ENCODE measurements at places on chromosomes 5 and 9.

DNA sequence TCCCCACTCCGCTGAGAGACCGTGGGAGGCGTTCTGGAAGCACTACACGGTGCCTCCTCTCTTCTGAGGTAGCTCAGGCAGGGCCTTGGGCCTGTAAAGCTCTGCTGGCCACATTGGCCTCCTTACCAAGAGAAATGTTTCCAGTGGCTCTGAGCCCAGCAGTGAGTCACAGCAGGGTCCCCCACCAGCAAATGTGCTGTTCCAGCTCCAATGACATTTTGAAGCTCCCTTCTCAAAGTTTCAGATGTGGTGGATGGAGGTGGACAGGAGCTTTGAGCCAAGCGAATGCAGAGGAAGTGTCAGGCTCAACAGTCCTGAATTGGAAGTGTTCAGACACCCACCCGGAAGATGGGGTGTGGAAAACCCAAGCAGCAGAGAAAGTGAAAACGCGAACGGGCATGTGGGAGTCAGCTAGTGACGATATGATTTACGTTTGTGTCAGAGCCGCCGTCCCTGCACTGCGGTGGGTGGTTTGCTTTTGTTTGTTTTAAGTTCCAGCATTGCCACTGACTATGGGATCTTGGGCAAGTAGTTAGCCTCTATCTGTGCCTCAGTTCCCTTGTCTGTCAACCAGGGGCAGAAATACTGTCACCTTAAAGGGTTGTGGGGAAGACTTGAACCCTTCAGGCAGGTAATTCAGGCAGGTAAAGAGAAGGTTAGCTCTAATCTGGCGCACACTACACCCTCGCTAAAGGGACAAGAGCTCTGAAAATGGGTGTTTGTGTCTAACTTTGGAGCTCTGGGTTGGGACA lies 38.2 kb downstream of the C5orf15 start:
- peak; percentile 46 for DNase-seq

- no peak for DNase-seq
These were observed 52.0 kb upstream of the PTGER4 start for GRCh38 chr5:40627706-40628105.

DNA sequence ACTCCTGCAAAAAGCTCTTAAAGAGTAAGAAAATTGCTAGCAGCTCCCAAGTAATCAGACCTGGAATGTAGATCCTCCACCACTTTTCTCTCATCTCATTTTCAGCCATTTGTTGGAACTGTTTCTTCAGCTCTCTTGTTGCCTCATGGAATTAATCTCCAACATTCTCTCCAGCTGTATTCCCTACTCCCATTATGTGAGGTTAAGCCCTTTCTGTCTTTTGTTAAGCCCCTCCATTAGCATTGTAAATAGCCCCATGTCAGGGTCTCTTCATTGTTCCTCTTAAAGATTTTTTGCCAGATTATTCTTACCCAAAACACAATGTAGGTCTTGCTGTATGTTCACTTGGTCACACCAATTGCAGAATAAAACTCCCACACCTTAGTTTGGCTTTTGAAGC lies 119.8 kb downstream of the PLPPR1 start:
- no peak for DNase-seq

DNA sequence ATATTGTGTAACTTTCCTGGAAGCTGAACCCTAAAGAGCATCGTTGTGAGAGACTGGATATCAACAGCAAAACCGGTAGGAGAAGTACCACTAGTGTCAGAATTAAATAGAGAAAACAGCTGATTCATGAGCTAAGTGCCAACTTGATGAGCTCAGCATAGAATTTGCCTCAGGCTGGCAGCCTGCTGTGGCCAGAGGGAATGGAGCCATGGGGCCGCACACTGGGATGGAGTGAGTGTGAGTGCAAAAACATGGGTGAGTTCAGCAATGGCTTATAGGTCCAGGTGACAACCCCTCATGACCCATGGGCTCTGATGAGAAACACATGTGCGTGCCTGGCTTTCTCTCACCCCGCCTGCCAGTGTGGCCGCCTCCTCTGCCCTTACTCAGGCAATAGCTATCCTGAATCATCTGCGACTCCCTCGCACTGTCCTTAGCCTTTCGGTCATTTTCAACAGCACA lies 25.4 kb downstream of the ADAMTS16 start:
- DNase-seq, result no peak

DNA sequence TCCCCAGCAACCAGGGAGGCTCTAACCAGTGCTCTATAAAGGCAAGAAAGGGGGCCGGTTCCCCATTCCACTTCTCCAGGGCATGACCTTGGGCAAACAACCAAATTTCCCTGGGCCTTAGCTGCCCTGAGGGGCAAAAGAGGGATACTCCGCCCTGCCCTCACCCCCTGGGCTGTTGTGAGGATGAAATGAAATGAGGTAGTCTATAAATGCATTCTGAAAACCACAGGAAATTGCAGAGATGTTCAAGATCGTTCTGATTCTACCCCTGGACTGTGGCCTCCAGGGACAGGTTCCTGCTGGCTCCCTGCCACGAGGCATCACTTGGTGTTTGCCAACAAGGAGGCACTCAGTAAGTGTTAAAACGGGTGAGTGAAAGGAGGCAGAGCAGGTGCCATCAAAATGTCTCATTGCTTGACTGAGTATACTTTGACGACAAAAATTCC lies 5.7 kb downstream of the RAPGEF1 start:
- peak; percentile 55 for DNase-seq
